ENCODE measurements at places on chromosomes 7 and 10.
A peak's percentile ranks its signal among the peaks of the same experiment; 100 is the strongest.

GRCh38 chr10:132276706-132277105 is 31.0 kb downstream of the STK32C start:
- DNase-seq: no peak

GRCh38 chr10:110226543-110226925 is 19.1 kb downstream of the MXI1 start:
- peak; percentile 87 for DNase-seq

DNA sequence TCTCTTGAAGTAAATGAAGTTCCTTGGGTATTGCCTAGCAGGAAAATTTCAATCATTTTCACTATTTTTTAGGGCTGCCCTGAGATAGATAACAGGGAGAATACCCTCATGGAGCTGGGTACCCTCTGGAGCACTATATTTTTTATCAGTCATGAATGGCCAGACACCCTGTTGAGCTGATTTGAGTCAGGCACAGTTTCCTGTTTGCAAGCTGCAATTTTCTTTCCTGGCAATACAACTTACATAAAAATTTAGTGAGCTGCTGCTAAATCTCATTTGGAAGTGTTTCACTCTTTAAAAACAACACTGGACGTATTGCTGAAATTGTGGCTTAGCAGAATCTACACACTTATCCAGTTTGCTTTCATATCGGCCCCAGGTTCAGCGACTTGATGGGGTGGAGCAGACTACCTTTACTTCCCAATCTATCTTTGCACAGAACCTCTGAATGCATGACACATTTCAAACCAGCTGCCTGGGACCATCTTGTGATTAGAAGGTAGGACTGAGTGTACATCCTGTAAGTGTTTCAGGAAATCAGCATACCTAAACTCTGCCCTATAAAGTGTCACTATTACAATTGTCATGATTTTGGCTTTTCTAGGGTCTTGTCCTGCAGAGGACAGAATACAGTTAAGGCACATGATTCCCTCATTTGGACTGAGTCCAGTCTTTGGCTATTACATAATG is 125.7 kb upstream of the FAM3C start:
- DNase-seq: no peak

DNA sequence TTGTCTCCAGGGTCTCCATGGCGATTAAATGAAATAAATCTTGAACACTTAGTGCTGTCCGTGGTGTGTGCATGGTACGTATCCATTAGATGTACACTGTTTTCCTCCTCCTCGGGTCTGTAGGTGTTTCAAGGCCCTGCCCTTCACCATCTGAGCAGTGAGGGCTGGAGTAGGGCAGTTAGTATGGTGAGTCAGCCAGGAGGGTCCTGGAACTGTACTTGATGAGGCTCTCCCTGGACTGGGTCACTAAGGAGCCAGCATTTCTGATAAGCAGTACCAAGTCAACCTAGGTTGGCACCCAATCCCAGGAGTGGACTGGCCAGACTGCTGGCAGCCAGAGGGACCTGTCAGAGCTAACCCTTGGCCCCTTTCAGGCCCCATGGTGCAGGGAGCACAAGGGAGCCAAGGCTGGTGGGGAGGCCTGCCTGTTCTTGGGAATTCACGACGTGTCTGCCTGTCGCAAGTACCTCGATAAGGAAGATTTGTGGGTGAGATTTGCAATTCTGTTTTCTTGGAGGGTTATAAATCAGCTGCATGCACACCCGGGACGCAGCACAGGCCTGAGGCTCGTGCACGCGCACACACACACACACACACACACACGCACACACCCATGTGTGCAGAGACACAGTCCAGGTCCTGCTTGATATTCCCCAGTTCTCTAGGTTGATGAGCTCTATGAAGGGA is 114.2 kb downstream of the ZMIZ1 start:
- no peak for DNase-seq

GRCh38 chr7:84194484-84195271 is at the start of gene SEMA3A:
Gene SEMA3A (minus strand): TSS chr7:84194789. CDS start chr7:84194586, 203 bp downstream.
- DNase-seq: peak; percentile 20

All from WTC11 (cell line).